Left ventricle myocardium superior (tissue), 1 donor: ENCODE measurements at places on chromosomes 7 and 10. TPM values are rescaled to one million over a fixed set of nuclear protein-coding genes. Genes with fewer than 3 reads are reported as not detected.

Gene HECW1
- not detected for total RNA-seq

Gene GNG11
- total RNA-seq: 20.3 TPM

Gene CXCL12
- 136 TPM for total RNA-seq

Gene CTNNA3
- 130 TPM for total RNA-seq

Gene TWIST1
- total RNA-seq: 1.3 TPM

GRCh38 chr10:96850113-96850512 is 18.0 kb downstream of the LCOR start:
- no peak for DNase-seq

DNA sequence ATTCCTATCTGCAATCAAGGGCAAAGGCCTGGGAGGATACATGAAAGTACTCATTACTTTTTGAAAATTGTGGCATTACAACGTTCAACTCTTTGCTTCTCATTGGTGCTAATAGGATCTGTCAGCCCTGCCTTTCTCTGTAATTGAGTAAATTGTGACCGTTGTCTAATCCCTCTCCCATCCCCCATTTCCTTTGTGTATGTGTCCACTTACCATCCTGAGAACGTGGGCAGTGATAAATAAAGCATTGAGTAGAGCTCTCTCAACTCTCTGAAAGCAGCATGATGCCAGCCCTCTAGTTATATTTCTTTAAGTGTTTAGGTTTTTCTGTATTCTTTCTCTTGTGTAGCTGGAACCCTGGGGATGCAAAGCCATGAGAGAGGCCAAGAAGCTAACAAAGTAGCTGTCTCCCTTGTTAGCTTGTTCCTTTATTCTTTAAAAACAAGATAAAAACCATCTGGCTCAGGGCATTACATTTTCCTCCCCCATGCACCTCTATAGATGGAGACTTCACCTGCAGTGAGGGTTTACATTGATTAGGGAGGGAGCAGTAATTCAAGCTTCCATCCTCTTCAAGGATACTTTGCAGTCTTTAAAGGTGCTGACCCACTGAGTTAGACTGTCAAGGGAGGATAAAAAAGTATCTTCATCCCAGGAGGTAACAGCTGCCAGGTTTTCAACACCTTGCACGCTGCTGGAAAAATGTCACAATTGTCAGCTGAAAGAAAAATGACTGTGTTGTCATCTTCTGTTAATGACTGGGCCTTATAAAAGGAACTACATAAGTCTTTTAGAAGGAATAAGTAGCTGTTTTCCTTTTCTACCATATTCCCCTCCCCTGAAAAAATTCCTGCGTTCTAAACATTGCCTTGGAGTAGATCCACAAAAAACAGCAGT is 112.3 kb downstream of the BTRC start:
- no peak for DNase-seq

DNA sequence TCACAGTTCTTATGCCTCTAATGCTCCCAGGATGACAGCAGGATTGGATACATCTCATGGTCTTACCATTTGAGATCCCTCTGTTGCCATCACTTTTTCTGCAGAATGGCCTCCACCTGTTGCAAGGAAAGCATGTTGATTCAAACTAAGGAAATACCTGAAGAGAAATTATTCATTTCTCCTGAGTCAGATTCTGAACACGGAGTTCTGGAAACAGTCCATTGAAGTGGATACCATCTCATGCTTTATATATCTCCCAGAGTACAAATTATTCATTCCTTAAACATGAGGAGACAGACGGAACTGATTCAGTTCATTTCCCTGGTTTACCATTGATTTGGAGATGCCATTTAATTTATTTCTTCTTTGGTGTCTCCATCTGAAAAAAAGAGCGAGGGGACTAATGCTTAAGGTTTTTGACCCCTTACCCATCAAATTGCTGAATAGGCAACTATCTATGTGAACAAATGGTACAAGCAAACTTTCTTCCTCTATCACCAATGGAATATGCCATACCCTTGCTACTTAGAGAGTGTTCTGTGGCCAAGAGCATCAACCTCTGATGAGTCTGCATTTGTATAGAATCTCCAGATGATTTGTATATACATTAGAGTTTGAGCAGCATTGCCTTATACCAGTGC is 305.0 kb upstream of the LRGUK start:
- no peak for DNase-seq

GRCh38 chr7:41816111-41816510 is 113.2 kb upstream of the INHBA start:
- no peak for DNase-seq

DNA sequence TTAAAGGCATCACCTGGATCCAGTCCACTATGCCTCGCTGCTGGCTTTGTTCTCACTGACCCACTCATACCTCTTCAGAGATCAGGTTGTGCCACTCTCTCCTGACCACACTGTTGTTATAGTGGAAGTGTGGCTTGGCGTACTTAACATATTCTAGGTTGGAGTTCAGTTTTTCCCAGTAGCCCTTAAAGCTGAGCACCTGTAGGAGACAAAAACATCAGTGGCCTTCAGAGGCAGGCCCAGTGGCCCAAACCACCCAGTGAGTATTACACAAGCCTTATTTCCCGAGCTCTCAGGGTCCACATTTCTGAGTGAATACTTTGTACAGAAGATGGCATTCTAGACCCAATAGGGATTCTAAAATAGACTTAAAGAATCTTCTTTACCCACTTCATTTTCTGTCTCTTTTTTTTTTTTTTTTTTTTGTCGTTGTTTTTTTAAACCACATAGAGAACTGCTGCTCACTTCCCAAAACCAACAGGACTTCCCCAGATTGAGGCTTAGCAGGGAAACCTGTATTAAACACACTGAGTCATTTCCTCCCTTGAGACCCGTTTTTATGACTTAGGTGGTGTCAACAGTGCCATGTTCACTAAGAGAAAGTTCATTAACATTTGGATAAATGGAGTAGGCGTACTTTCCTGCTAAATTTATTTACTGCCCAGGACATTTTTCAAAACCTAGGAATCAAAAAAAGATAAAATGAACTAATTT is 85.8 kb downstream of the GSAP start:
- DNase-seq: no peak

GRCh38 chr7:112266595-112267270 is 60.2 kb downstream of the ZNF277 start:
- DNase-seq: no peak

GRCh38 chr7:25820432-25821040 is 331.5 kb upstream of the NFE2L3 start:
- DNase-seq: no peak

GRCh38 chr10:2979306-2979705 is 88.0 kb upstream of the PFKP start:
- no peak for DNase-seq

- DNase-seq: peak; percentile 28
These were observed 275.3 kb downstream of the NRG3 start for GRCh38 chr10:82150123-82150900.
